ENCODE measurements at places on chromosomes 7 and 10.

DNA sequence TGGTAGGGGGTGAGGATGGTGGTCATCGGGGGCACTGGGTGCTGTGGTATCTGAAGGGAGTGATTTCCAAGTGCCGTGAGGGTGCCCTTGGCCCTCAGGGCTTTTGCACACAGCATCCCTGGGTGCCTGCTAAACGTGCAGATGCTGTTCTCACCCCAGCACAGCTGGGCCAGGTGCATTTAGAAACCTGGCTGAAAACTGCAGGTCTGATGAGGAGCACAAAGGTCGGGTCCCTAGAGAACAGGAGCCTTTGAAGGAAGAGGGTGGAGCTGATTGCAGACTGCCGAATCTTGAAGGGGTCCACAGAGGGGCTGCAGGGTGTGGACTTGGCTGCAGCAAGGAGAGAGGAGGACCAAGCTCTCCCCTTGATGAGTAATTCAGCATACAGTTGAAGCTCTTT lies 32.0 kb downstream of the ZMIZ1 start:
- DNase-seq, result no peak

DNA sequence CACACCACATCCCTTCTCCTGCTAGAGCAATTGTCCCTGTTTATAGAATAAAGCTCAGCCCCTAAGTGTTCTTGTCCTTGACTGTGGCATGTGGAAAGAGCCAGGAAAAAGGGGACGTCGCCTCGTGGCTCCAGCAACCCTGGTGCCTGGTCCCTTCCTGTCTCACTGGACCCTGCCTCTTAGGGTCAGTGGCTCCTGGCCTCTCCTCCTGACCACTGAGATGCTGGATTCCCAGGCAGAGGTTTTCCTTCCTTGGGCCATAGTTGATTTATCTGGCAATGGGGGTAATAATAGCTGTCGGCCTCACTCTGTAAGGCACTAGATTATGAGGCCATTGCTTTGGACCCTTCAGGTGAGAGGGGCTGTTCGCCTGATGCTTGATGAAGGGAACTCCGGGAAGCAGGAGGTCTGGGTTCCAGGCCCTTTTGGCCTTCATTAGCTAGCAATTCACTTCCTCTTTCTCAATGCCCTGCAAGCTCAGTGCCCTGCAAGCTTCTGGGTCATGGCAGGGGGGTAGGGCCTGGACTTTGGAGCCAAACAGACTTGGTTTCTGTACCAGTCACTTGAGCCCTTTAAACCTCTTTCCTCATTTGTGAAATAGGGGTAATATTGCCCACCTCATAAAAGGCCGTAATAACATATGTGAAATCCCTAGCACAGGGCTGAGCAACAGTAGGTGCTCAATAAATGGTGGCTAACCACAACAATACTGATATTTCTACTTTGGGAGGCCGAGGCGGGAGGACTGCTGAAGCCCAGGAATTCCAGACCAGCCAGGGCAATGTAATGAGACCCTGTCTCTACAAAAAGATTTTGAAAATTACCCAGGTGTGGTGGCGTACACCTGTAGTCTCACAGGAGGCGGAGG lies 1.1 kb downstream of the ASL start:
- DNase-seq, result no peak

DNA sequence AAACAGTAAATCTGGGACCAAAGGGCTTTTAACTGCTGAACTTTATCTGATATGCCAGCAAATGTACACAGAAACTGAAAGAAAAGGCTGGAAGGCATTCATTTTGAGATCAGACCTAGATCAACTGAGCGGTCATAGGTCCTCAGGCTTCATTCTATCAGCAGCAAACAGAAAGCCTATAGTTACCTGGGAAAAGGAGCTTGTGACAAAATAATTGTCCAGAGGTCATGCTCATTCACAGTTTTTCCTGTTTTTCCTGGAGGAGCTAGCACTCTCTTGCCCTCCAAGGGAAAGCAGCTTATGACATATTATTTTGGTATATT lies 320.2 kb downstream of the AHR start:
- no peak for DNase-seq

- no peak for DNase-seq
These were observed 289.3 kb downstream of the MDFIC start for GRCh38 chr7:115211171-115211570.

DNA sequence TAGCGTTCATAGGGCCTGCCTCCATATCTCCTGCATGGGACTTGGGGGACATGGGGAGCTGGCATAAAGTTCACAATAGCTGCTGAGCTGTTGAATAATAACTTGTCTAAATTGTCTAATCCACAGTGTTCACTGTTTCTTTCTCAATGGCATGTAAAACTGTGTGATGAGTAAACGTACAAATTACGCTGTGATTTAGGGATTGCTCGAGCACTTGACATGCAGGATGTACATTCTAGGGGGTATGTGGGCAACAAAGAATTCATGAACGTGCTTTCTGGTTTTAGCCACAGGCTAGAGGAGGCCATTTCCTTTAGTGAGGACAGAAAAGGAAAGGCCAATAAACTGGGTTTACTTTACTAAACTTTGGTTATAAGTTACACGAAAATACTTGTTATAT lies 534.2 kb upstream of the ZWINT start:
- no peak for DNase-seq

DNA sequence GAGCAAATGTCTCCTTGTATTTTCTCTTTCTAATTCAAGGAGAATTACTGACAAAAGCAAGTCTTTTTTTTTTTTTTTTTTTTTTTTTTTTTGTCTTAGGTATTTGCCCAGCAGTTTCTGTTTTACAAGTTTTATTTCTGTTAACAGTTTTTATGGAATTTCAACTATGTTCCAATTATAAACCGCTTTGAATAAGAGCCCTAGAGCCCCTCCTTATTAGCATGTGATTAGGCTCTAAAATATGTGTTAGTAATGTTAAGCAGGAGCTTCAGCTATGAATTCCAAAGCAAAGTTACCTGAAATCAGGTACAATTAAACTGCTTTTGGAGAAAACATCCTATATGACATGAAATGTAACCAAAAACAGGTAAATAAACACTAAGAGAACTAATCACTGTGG lies 997.0 kb upstream of the POT1 start:
- no peak for DNase-seq

DNA sequence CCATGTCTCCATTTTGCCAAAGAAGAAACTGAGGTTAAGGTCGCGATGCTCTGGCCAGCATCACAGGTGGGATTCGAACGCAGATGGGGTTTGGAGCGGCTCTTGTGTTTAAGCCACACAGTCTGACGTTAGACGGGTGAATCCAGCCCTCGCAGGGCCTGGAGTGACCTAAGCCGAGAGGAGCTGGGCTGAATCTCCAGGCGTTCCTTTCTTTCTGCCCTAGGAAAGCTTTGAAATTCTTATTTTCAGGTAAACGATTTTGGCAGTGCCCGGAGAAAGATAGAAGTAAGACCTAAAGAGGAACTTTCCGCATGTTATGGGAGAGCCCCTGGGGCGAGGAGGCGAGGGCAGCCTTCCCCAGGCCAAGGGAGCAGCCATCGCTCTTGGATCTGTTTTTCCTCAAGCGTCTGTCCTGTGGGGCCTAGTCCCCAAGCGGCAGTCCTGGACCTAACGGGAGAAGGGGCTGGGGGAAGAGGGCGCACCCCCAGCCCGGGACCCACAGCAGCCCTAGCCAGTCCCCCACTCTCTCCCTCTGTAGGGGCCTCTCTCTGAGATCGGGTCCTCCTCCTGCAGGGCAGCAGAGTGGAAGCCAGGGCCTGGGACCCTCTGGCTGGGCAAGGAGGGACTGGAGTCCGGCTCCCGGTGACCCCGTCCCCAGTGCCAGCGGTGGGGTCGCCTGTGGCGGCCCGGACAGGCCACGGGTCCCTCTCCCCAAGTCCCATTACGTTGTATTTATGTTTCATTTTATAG lies 8.9 kb upstream of the LBX1 start:
- no peak for DNase-seq

- DNase-seq, result no peak
These were observed 34.0 kb upstream of the DNMBP start for GRCh38 chr10:100043796-100044195.

DNA sequence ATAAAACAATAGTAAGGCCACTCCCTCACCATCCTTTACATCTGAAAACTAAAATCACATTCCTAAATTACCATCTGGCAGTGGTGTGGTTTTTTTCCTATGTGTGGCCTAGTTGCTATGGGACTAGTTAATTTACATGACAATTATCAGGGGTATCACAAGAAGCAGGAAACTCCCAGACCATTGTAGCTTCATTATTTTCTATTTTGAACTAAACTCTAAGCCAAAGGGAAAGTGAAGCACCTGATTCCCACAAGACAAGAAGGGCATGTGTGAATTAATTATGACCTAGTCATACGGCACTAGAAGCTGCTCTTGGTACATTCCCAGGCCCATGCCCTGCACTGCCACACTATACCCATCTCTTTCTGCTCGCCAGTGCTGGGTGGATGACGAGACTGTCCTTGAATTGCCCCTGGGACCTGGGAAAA lies 103.4 kb downstream of the ATXN7L1 start:
- DNase-seq, result no peak
